ENCODE measurements at places on chromosomes 2 and 18.
A peak's percentile ranks its signal among the peaks of the same experiment; 100 is the strongest.

- DNase-seq = no peak
These were observed 24.9 kb downstream of the CCNT2 start for GRCh38 chr2:134943540-134943939.

DNA sequence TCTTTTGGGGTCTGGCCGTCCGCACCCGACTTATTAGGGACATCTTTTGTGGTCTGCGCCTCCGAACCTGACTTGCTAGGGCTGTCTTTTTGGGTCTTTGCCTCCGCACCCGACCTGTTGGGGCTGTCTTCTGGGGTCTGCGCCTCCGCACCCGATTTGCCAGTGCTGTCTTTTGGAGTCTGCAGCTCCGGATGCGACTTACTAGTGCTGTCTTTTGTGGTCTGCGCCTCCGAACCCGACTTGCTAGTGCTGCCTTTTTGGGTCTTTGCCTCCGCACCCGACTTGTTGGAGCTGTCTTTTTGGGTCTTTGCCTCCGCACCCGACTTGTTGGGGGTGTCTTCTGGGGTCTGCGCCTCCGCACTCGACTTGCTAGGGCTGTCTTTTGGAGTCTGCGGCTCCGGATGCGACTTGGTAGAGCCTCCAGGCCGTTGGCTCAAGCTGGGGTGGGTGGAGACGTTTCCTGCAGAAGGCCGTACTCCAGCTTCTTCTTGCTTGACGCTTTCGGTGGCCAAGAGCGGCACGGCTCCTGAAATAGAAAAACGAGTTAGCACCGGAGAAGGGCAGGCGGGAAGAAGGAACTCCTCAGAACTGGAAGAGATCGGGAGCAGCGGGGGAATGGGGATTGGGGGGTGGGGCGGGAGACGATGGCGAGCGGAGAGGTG is 498 bp downstream of the TGOLN2 start:
- DNase-seq = peak; percentile 23

GRCh38 chr2:169637620-169638019 is 53.5 kb downstream of the PPIG start:
- DNase-seq = no peak

- no peak for DNase-seq
These were observed 352.5 kb upstream of the ZNF521 start for GRCh38 chr18:25704494-25704893.

- no peak for DNase-seq
These were observed 57.4 kb upstream of the MSH2 start for GRCh38 chr2:47345590-47345924.

Data from activated T-cell treated with anti-CD3 and anti-CD28 coated beads for 24 hours (primary cell).